ENCODE measurements at places on chromosomes 13 and 19.
A peak's percentile ranks its signal among the peaks of the same experiment; 100 is the strongest.

- DNase-seq = no peak
Observed at GRCh38 chr13:46100191-46100815, 4.5 kb downstream of the CPB2 start.

DNA sequence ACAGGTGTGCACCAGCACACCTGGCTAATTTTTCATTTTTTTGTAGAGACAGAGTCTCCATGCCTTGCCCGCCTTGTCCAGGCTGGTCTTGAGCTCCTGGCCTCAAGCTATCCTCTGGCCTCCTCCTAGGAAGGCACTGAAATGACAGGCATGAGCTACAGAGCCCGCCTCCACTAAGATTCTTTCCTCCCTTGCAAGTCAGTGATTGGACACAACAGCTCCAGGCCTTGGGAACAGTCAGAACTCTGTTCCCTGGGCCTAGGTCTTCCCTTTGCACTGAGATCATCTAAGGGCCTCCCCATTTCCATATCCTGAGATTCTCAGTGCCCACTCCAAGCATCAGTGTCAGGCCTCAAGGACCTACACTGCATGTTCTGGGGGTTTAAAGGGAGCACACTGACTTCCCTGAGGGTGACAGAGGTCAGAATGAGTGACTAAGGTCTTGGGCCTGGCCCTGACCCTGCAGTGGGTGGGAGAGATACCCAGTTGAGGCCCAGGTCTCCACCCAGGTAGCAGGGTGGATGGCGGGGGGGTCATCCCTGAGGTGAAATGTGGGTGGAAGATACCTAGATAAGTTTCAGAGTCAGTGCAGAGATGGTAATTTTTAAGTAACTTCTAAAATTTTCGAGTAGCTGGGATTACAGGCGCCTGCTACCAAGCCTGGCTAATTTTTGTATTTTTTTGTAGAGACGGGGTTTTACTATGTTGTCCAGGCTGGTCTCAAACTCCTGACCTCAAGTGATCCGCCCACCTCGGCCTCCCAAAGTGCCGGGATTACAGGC is 17.3 kb upstream of the ERCC1 start:
- DNase-seq = peak; percentile 93

DNA sequence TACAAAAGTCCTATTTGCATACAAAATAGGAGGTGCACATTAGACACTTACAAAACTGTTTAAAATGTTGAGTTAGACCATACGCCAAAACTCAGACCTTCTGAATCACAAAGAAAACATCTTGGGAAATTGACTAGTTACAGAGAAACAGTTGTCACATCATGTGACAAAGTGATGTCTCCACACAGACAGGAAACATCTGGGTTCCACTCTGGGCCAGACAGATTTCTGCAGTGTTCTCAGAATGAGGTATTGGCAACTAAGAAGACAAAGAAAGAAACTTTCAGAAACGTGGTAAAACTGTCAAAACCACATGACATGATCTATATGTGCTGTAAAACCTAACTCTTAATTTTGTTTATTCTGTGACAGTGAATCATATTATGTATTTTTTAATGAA is 6.7 kb downstream of the ZNF793 start:
- no peak for DNase-seq

- no peak for DNase-seq
Observed at GRCh38 chr19:16349551-16350152, 25.0 kb downstream of the KLF2 start.

DNA sequence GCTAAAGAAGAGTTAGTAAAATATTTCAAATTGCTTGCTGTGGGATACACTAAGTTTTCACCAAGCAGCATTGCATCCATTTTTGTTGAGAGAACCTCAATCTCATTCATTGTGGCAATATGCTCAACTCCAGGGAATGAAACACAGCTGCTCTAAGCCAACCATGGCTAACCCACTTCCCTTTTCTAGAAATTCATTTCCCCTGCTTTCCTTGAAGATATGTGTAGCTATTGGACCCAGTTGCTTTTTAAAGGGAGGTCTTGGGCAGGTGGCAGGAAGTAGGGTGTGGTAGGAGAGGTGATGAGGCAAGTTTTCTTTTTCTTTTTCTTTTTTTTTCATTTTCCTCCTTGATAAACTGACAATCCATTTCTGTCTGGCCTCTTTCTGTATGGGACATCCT is 452.2 kb downstream of the FGF14 start:
- DNase-seq = no peak

GRCh38 chr13:110872034-110872767 is 42.7 kb downstream of the ANKRD10 start:
- no peak for DNase-seq

- no peak for DNase-seq
Observed at GRCh38 chr13:38494445-38494844, 144.8 kb downstream of the UFM1 start.

DNA sequence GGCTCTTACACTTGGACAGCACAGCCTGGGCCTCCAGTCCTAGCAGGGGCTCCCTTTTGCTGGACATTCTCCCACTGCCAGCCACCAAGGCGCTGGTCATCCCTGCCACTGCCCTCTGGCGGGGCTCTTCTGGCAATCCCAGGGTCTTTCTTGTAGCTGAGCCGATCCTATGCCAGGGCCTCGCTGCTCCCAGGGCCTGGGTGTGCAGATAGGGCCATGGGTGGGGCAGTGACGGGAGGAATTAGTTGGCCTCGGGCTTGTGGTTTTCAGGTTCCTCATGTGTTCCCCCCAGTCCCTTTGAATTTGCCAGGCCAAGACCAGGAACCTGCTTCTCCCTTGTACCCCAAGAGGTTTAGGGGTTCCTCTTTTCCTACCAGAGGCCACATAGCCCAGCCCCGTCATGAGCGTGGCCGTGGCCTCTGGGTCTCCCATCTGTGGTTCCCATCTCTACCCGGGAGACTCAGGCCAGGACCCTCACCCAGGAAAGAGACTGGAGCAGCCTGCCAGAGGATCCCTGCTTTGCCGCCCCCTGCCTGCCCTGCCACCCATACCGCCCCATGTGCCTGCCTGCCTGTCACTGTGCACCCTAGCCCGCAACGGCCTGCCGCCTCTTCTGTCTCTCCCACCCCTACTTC is 26.2 kb downstream of the TMED1 start:
- DNase-seq = no peak

GRCh38 chr19:4571305-4571917 is 11.9 kb upstream of the SEMA6B start:
- DNase-seq = peak; percentile 83

GRCh38 chr13:38542601-38543000 is 144.3 kb upstream of the FREM2 start:
- DNase-seq = no peak

DNA sequence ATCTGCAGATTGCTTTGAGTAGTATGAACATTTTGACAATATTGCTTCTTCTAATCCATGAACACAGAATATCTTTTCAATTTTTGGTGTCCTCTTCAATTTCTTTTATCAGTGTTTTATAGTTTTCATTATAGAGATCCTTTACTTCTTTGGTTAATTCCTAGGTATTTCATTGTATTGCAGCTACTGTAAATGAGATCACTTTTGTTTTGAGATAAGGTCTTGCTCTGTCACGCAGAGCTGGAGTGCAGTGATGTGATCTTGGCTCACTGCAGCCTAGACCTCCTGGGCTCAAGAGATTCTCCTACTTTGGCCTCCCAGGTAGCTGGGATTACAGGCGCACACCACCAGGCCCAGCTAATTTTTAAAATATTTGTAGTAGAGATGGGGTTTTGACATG is 9.8 kb downstream of the CYP2A7 start:
- DNase-seq = no peak

GRCh38 chr19:35117116-35117515 is 1.5 kb downstream of the FXYD3 start:
- no peak for DNase-seq

DNA sequence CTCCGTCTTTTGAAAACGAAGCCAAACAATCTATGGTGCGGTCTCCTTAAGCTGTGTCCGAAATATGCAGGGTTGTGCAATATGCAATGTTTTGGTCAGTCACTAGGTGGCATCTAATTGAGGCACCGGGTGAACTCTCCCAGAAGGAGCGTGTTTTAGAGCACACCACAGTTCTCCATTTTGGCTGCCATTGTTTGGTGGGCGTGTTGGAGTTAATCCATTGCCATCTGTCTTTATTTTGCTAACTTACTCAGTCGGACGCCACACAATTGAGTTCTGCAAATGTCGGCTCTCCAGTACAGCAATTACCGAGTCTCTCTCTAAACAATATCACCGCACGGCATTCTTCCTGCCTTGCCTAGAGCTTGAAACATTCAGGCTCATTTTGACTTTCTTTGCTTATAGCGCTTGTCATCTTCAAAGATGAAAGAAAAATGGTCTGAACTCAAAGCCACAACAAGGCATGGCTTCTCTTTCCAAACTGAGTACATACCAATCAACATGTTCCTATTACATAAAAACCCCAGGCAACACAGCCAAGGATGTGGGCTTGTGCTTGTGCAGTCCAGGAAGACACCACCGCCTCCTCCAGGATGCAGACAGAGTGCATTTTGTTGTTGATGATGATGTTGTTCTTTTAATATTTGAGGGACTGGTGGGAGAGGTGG is 182.0 kb upstream of the SERP2 start:
- no peak for DNase-seq

DNA sequence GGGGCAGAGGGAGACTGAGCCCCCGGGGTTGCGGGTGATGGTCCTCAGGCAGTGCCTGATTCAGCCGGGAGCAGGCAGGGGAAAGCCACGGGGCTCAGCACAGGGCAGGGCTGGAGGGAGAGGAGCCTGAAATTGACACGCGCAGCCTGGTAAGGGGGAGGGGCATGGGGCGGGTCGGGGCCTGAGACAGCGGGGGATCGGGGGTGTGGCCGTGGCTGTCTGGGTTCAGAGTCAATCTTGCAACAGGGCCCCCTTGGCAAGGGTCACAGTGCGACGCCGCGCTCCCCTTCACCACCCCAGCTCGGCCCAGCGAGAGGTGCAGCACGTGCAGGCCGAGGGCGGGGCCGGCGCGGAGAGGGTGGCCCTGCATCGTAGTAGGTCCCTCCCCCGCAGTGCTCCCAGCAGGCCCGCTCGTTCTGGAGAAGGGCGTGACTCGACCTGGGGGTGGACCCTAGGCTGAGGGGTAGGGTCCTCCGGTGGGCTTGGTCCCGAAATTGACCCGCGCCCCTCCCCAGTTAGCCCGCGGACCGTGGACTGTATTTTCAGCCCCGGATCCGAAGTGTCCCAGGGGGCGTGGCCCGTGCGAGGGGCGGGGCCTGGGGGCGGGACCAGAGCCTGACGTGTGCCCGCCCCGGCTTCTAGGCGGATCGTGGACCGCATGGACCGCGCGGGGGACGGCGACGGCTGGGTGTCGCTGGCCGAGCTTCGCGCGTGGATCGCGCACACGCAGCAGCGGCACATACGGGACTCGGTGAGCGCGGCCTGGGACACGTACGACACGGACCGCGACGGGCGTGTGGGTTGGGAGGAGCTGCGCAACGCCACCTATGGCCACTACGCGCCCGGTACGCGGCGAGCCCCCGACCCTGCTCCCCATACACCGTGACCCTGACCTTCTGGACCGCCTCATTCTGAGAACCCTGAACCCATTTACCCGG is 6.0 kb downstream of the RCN3 start:
- DNase-seq = peak; percentile 93

GRCh38 chr13:36344886-36345437 is 1.2 kb downstream of the SPART start:
- DNase-seq = peak; percentile 11

DNA sequence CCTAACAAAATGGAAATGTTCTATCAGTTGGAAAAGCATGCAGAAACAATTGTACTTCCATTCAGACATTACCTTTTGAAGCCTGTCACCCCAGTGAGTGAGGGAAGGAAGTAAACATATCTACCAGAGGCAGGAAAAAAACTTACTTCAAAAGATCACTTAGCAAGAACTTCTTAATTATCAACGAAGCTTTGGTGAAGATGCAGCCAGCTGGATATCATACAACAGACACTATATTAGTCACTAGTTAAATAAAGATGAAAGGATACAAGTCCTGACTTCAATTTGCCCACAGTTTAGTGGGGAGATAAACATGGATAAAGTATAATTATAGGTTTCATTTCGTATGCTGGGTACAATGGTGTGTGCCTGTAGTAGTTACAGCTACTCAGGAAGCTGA is 148.8 kb downstream of the TNFRSF19 start:
- DNase-seq = peak; percentile 60

- DNase-seq = no peak
Observed at GRCh38 chr13:26759249-26759906, 1.2 kb downstream of the GPR12 start.

DNA sequence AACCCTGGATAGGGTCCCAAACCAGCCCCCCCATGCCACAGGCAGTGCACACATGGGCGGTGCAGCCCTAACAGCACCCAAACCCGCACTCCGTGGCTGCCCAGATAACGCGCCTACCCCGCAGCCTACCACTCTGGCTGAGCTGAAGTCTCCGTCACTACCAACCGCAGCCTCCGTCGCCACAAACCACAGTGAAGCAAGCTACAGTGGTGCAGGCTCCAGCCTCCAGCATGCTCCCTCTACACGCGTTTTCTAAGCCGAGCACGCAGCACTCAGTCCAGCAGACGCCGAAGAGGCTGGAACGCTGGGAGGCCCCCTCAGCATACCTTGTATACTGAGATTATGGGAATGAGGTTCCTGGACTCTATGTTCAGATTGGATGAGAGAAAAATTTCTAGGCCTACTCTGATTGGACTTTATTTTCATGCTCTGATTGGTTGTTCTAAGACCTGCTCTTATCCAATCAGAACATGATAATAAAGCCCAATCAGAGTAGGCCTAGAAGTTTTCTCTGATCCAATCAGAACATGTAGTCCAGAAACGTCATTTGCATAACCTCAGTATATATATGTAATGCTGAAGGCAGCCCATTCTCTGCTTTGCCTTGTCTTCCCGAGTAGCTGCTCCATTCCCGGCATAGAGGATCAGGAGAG is 56.7 kb upstream of the C1QTNF9B start:
- peak; percentile 68 for DNase-seq

- no peak for DNase-seq
Observed at GRCh38 chr19:20244356-20244755, 77.3 kb downstream of the ZNF486 start.

GRCh38 chr19:16326401-16327168 is 2.0 kb downstream of the KLF2 start:
- DNase-seq = peak; percentile 93

DNA sequence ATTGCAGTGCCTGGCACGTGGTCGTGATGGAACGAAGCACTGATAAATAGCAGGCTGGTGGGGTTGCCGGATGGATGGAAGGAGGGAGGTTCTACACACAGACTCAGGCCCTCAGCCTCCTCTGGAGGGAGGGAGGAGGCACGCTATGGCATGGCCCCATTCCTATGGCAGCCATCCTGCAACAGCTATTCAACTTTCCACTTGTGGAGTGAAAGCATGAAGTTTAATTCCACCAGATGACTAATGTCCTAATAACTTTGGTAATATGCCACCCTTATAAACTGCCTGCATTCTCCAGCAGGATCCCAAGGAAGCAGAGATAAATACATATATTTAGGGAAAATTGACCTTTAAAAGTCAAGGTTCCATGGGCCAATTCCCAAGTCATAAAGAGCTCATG is 92.4 kb downstream of the KL start:
- peak; percentile 71 for DNase-seq

All from osteoblast (primary cell).